ENCODE measurements at places on chromosomes 6 and 20.

DNA sequence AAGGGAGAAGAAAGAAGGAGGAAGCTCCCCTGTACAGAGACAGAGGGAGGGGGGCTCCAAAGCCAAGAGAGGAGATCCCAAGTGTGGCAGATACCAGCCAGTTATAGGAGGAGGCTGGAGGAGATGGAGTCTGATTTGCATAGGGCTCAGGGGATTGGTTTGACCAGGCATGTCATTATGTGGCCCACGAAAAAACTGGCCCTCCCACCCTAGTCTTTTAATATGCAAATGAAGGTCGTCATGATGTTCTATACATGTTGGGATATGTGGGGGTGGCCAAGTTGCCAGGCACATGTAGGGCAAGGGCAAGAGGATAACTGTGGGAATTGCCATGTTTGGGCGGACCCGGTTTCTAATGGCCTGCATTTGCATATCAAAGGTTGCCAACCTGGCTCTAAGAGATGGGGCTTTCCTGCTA, 17.6 kb upstream of the ZFP64 start:
- DNase-seq = no peak

DNA sequence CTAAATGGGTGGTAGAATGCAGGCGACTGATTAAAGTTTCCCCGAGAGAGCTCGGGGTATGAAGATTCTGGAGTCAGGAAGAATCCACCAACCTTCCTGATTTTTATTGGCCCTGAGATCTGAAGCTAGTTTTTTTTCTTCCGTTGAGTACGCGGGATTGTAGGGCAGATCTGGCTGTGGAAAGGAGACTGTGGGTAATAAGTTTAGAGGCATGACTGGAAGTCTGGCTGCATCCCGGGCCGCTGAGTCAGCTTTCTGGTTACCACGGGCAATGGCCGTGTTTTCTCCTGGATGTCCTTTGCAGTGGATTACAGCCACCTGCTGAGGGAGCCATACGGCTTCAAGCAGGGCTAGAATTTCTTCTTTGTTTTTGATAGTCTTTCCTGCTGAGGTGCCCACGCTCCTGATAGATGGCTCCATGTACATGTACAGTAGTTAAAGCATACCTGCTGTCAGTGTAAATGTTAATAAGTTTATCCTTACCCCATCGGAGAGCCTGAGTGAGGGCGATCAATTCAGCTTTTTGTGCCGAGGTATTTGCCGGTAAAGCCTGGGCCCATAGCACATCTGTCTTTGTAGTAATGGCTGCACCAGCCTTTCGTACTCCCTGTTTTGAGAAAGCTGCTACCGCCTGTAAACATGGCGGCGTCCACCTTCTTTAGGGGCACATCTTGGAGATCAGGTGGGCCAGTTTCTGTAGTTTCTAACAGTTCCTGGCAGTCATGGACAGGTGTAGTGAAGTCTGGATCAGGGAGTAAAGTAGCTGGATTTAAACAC, 154.0 kb downstream of the TRIM27 start:
- DNase-seq = no peak

DNA sequence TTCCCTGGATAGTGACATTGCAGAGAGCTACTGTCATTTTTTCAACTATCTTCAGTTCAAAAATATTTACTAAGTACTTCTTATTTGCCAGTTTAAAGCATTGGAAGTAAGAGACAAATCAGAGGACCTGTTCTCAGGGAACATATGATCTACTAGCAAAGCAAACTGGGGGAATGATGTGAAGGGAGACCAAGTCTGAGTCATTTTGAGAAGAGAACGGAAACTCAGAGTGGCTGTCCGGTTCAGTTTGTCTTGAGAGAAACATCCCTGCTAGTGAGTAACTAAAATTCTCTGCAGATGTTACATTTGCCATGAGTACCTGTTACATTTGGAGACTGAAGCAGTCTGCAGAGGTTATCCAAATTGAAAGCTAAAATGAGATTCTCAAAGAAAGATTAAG, 118.3 kb downstream of the KCNQ5 start:
- no peak for DNase-seq

DNA sequence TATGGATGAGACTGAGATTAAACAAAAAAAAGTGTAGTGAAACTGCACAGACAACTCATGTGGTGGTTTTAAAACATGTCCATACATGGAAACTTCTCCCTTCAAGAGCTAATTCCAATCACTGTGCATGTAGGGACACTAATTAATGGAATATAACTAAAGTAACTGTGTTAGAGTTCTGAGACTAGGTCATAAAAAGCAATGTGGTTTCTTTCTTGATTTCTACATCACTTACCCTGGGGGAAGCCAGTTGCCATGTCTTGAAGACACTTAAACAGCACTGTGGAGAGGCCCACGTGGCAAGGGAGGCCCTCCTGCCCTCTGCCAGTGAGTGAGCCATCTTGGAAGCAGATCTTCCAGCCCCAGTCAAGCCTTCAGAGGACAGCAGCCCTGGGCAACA, 118.2 kb upstream of the DST start:
- no peak for DNase-seq

DNA sequence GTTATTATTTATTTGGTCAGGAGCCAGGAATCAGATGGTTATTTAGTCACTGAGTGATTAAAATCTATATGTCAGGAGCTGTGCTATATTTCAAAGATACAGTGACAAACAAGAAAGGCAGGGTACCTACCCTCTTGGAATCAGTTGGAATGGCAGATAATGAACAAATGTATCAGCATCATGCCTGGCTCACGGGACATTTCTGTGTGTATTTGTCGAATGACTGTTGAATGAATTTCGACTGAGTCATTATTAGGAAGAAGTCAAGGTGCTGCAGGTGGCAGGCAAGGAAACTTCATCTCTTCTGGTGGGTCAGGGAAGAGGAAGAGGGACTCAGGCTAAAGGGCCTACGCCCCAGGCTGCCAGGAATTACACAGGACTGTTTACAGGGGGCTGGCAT, 13.6 kb downstream of the PKIG start:
- no peak for DNase-seq

DNA sequence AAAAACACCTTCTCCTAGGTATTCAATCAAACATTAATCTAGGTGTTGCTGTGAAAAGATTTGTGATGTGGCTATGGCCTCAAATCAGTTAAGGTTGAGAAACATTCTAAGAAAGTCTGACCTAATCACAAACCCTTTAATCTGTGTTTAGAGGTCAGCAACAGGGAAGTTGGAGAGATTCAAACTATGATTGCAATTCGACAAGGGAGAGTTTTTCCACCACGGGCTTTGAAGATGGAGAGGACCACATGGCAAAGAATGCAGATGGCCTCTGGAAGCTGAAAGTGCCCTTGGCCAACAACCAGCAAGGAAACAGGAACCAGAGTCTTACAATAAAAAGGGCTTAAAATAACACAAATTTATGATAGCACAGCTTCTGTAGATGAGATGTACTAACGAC, 29.6 kb upstream of the LGSN start:
- DNase-seq = no peak

- no peak for DNase-seq
Measured at GRCh38 chr6:66628917-66629316, 921.9 kb upstream of the EYS start.

DNA sequence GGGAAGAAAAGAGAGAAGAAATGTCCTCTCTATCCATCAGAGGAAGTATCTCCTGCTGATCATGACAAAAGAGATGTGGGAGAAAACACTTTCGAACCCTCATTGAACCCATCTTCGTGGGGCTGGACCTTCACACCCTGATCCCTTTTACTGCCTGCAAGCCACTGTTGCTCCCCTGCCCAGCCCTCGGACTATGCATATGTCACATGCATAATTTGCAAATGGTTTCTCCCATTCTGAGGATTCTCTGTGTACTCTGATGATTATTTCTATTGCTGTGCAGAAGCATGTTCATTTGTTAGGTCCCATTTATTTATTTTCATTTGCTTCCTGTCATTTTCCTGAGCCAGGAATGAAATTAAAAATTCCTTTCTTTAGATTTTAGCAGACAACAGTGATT, 64.7 kb downstream of the DNAAF9 start:
- DNase-seq = no peak
